Activated T-cell treated with anti-CD3 and anti-CD28 coated beads, Interleukin-2, amount 50 U/mL, for 4 hours (primary cell): ENCODE measurements at places on chromosomes 7 and 10. TPM values are rescaled to one million over a fixed set of nuclear protein-coding genes. Genes with fewer than 3 reads are reported as not detected.

DNA sequence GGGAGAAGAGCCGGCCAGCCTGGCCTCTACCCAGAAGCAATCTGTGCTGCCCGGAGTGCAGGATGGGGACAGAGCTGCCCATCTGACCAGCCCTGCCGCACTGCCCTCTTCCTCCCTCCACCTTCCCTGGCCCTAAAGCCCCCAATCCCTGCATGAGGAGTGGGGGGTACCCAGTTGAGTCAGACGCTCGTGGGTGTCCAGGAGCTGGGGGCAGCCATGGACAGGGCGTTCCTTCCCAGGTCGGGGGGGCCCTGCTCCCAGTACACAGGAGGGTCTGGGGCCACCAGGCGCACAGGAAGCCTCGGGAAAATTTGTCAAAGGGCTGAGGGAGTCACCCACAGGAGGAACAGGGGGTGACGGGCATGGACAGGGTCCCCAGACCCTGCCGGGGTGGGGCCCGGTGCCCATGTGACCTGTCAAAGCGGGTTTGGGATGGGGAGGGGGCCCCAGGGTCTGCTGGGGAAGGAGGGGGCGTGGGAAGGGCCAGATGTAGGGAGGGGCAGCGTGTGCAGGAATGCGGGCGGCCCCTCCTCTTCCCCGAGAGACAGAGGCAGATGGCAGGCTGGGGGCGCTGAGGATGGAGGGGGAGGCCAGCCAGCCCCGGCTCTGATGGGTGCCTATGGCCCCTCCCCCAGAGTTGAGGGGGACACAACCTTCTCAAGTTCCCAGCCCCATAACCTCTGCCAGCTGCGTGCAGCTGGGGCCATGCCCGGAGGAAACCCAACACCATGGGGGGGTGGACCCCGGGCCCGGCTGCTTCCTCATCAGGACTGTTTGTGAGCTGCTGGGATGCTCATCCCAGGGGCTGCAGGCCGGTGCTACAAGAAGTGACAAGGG lies 21.5 kb upstream of the GRIFIN start:
- no peak for DNase-seq

GRCh38 chr10:99410146-99410545 lies 20.3 kb downstream of the GOT1 start:
- no peak for DNase-seq

- DNase-seq = no peak
These were observed 109.0 kb downstream of the PHF14 start for GRCh38 chr7:11082552-11083213.

- no peak for DNase-seq
These were observed 1111.8 kb upstream of the C7orf33 start for GRCh38 chr7:147478796-147479195.

DNA sequence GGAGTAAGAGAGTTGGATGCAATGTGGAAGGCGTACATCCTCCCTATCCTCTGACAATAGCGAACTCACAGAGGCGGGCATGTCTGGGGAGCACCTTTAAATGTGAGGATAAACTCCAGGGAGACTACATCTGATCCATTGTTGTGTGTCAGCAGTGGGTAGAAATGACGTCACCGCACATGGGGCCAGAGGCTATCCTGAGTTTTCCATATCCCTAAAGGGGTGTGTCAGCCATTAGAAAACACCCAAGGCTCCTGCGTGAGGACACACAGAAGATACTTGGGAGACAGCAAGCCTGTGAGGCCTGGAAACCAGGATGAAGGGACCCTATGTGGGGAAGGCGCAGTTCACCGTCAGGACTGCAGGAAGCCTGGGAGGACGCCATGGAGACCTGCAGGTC lies 17.2 kb upstream of the CDHR3 start:
- no peak for DNase-seq

The PAPSS2 gene
- 0.43 TPM for total RNA-seq

- no peak for DNase-seq
These were observed 9.3 kb upstream of the GTPBP4 start for GRCh38 chr10:978826-979421.

DNA sequence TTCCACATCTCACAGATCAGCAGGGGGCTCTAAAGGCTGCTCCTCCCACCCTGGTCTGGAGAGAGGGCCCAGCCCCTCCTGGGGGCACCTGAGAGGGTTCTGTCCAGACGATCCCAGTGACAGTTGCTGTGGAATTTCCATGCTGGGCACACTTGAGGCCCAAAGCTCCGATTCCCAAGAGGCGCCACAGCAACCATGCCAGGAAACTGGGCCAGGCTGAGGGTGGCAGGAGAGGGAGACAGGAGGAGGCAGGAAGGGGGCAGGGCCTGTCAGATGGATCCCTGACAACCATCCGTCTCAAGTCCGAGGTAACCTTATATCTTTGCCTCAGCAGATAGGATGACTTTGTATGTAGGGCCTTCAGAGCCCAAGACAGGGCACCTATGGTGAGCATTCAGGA lies 4.3 kb upstream of the NOS3 start:
- no peak for DNase-seq

The OPN4 gene
- not detected for total RNA-seq

DNA sequence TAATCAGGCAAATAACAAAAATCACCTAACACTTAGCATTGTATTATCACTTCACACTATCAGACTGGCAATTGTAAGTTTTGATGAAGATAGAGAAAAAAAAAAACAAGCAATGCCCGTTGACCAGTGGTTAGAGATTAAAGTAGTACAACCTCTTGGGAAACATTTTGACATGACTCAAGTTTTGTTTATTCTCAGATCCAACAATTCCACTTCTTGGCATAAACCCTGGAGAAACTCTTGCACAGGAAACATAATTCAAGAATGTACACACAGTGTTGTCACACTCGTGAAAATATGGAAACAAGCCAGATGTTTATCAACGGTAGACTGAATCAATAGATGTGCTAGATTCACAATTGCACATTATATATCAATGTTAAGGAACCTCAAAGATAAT lies 37.2 kb downstream of the FRMD4A start:
- DNase-seq = no peak

- no peak for DNase-seq
These were observed 871.8 kb upstream of the SORCS1 start for GRCh38 chr10:108036265-108036664.

The SPDYE16 gene
- total RNA-seq = not detected

The LRRC17 gene
- total RNA-seq = not detected

The CDH23 gene
- 1.1 TPM for total RNA-seq

DNA sequence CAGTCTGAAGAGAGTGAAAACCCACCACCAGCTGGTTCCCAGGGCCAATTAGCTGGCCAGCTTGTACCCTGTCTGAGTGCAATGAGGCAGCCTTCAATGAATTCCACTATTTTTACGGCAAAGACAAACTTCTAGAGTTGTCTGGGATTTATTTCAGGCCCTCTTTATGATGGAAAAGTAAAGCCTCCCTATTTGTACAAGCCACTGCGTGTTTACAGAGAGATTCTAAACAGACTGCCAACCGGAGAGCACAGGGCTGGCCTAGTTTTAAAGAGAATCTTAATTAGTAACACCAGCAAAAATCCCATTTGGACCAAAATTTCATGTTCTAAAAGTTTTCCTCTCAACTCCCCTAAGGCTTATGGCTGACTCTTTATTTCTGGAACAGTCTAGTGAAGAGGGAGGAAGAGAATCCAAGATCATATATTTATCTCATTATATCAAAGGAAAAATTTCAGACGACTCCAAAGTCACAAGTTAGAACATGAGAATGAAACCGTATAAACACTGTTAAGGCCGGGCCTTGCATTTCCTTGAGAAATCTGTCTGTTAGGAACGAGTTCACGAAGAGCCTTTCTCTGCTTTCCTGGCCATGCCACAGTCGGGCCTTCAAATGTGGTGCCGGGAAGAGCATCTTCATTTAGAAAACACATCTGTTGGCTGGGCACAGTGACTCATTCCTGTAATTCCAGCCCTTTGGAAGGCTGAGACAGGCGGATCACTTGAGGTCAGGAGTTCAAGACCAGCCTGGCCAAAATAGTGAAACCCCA lies 724.6 kb upstream of the NRP1 start:
- no peak for DNase-seq

The ANKRD16 gene
- total RNA-seq = 11.9 TPM
